Myocyte (in vitro differentiated cells): ENCODE measurements at places on chromosomes 12 and 14. TPM values are rescaled to one million over a fixed set of nuclear protein-coding genes. Genes with fewer than 3 reads are reported as not detected.
A peak's percentile ranks its signal among the peaks of the same experiment; 100 is the strongest.

The WDHD1 gene
- total RNA-seq = 4.0 and 5.3 TPM in 2 replicates

The KRT7 gene
- total RNA-seq = 3.1 and 6.6 TPM in 2 replicates

The CBLN3 gene
- 1.0 and 1.2 TPM in 2 replicates for total RNA-seq

The PTPN21 gene
- 21.7 and 36.7 TPM in 2 replicates for total RNA-seq

The HOXC4 gene
- 2.3 and 2.6 TPM in 2 replicates for total RNA-seq

The RPL10L gene
- not detected in 2 replicates for total RNA-seq

The CD163 gene
- total RNA-seq = 12.7 and 19.2 TPM in 2 replicates

GRCh38 chr14:58059126-58059525, 92.9 kb downstream of the ARMH4 start:
- no peak for DNase-seq

- no peak for DNase-seq
Measured at GRCh38 chr12:72030277-72030676, 91.6 kb downstream of the TPH2 start.

DNA sequence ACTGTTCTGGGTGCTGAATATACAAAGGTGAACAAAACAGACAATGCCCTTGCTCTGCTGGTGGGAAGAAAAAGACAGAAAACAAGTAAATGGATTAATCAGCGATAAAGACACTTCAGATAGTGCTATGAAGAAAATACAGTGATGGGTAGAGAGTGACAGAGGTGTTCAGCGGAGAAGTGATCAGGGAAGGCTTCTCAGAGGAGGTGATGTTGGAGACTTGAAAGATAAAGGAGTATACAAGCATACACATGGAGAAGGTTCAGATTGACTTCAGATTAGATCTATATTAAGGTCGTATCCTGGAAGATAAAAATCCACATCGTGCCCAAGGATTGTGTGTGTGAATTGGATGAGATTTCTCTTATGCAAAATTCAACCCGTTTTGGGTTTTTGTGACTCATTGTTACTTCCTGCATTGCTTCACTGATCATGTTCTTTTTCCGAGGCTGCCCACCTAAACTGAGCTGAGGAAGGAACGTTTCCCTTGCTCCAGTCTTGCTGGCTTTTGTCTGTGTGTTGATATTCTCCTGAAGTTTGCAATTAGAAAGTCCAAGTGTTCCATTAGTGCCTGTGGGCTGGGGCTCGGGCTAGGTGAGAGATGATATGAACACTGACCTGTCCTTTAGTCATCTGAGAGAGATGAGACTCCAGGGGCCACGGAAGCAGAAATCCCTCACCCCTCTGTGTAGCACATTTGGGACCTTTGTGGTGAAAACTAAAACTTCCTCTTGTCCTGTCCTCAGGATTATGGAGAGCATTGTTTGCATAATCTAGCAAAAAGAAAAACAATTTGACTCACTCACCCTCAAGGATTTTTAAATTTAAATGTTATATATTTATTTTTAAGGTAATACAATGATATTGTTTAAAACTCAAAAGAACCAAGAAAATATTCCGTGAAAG, 27.6 kb downstream of the PLXNC1 start:
- no peak for DNase-seq

- no peak for DNase-seq
Measured at GRCh38 chr14:78764240-78764639, 594.1 kb downstream of the NRXN3 start.

GRCh38 chr14:78721756-78722480, 551.7 kb downstream of the NRXN3 start:
- no peak for DNase-seq

DNA sequence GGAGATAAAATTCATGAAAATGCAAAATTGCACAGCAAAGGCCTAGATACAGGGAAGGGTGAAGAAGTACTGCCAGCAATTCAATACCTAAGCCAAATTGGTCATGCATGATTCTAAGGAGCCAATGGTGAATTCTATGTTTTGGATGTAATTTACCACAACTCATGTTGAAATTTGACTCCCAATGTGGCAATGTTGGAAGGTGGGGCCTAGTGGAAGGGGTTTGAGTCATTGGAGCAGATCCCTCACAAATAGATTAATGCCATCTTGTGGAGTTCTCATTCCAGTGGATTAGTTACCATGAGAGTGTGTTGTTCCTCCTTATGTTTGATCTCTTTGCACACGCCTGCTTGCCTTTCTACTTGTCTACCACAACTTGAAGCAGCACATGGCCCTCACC, 194.0 kb upstream of the ALG10 start:
- DNase-seq = no peak

DNA sequence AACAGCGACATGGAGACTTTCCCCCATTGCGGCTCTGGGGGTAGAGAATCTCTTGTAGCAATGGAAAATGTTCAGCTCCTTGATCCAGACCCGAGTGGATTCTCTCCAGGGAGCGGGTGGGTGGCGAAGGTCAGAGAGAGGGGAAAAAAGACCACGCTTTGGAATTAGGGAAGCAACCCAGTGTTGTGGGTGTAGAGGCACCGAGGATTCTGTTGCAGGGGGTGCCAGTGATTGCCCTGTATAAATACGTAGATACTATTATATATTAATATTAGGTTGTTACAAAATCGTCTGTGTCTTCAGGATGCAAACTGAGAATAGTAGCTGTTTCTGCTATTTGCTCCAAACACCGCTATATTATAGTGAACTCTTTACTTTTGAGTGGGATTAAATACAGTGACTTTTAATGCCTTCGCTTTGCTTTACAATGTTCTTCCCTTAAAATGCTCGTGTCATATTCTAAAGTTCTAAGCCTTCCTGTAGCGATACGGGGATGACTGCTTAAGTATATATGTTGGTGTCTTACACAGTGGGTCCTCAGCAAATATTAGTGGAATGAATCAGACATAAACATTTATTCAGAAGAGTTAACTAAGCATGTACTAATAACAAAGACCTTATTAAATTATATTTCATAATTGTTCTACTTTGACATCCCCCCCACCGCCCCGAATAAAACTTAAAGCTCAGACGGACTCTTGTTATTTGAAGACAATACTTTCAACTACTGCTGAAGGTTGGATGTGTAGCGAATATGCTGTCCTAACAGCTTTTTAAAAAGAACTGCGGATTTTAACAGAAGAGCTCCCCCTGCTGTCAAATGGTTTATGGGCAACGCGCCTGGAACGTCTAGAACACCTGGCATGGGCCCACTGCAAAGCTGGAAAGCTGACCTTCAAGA, 136.4 kb upstream of the KRAS start:
- DNase-seq = peak; percentile 92

- no peak for DNase-seq
Measured at GRCh38 chr12:25845415-25845814, 113.1 kb upstream of the RASSF8 start.

GRCh38 chr12:57832966-57833365, 13.6 kb downstream of the CTDSP2 start:
- peak; percentile 74 for DNase-seq

GRCh38 chr12:30508205-30508967, 187.3 kb downstream of the IPO8 start:
- no peak for DNase-seq

DNA sequence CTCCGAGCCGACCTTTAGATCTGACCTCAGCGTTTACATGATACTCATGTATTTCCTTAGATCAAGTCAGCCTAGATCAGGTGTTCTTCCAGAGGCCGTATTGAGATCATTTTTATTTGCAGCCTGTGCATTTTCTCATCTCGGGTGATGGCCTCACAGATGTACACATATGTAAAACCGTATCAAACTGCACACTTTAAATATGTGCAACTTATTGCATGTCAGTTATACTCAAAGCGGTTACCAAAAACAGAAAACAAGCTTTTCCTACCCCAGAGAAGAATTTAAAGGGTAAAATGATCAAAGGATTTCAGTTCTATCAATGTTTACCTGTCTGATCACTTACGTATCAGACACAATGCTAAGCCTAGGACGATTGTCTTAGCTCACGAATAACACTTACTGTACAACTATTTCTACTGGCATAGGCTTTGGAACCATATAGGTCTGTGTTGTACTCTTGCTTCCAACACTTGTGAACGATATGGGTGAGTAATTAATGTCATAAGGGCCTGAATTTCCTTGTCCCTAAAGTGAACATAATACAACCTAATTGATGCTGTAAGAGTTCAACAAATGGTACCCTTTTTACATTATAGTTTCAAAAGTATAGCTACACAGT, 628 bp upstream of the LLPH start:
- DNase-seq = no peak

- DNase-seq = no peak
Measured at GRCh38 chr14:52235866-52236510, 31.5 kb upstream of the PTGDR start.

- no peak for DNase-seq
Measured at GRCh38 chr12:78864870-78865463, 393 bp downstream of the SYT1 start.

DNA sequence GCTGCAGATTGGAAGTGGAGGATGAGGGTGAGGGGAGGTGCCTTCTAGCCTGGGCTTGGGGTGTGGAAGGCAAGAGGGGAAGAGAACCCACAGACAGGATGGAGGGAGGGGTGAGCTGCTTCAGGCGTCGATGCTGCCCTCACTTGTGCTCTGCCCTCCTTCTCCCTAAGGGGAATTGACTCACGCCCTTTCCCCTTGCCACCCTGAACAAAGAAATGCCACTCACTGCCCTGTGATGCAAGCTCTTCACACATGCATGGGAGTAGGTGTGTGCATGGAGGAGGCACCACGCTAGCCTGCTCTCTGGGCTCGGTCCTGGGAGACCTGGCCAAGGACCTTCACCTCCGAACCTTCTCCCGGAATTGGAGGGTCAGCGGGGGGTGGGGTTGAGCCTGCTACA, 35.7 kb upstream of the PRMT8 start:
- DNase-seq = no peak
